ENCODE measurements at places on chromosomes 12 and 14. TPM values are rescaled to one million over a fixed set of nuclear protein-coding genes. Genes with fewer than 3 reads are reported as not detected.

GRCh38 chr14:90060965-90061684 is 669 bp upstream of the KCNK13 start:
- peak; percentile 52 for DNase-seq

DNA sequence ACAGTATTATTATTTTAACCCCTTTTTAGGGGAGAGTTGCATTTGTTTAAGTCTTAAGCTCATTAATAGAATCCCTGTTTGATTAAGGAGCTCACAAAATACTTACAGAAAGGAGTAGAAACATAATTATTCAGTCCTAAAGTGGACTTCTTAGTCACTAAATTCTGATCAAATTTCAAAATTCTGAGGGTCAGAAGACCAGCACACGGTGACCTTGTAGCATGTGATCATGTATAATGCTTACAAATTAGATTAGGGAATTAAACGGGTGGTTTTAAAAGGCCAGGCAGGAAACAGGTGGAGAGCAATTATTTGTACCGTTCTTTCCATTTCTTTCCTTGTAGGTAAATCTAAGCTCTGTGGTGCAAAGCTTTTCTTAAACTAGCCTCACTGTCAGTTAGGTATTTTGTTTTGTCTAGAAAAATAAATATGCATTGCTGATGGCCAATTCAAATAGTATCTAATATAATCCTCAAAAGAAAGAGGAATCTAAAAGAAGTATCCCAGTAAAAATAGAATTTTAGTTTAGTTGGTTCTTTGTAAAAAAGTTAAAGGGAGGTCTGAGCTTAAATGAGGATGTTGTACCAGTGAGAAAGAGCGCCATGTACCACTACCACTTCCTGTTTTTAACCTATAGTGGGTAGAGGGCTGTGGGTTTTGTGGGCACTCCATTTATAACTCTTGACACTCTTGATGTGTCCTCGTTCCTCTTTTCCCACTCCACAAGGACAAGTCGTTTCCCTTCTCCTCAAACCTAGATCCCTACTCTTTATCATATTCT is 51.1 kb downstream of the SLC38A1 start:
- peak; percentile 47 for DNase-seq

DNA sequence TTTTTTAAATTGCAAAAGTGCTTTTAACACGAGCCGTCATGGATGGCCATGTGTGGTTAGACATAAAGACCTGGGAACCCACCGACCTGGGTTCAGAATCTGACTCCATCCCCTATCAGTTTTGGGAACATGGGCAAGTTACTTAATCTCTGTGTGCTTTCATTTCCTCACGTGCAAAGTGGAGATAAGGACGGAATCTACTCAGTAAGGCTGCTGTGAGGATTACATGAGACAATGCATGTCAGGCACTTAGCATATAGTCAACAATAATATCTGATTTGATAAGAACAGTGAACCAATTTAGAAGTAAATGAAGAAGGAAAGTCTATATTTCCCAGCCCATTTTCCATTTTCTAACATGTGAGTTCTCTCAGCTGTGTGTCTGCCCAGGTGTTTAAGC is 235.4 kb downstream of the SUDS3 start:
- no peak for DNase-seq

GRCh38 chr12:130164936-130165335 is 2.7 kb downstream of the FZD10 start:
- DNase-seq, result no peak

DNA sequence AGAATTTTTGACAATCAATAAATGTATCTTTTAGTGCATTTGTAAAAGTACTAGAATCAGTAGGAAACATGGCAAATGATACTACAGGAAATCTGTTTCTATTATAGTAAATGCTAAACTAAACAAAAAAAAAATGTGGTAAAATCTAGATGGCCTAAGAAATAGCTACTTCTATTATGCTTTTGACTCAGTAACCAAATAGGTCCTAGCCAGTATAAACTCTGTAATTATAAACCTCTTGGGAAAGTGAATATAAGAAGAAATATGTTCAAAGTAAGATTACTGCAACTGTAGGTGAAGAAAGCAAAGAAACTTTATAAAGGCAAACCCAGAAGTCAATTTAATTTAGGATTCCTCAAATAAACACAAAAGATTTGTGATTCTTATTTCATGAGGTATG is 581.2 kb downstream of the LRFN5 start:
- DNase-seq, result no peak

- no peak for DNase-seq
These were observed 29.9 kb downstream of the RXYLT1 start for GRCh38 chr12:63809566-63809965.

DNA sequence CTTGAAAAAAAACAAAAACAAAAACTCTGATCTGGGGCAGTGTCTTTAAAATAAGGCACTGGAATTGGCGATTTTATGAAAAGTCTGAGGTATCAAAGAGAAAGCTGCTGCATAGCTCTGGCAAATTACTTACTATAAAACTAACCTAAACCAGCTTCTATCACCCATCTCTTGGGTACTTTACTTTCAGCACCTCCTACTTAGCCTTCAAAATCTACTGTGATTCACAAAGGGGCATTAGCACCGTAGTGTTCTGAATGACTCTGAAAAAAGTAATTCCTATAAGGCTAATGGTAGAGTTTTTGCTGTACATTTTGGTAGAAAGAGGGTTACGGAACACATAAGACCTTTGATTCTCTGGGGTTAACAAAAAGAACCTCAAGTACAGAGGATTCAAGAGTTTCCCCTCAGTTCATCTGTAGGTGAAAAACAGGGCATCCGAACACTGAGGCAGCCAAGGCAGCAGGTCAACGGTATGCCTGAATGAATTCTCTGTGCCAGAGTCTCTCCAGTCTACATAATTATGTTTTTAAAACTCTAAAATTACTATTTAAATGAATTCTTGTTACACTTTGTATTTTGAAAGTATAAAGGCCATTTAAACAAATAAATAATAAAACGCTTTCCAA is 101.5 kb downstream of the ELK3 start:
- DNase-seq, result no peak

GRCh38 chr14:85921241-85921640 is 391.3 kb downstream of the FLRT2 start:
- no peak for DNase-seq

DNA sequence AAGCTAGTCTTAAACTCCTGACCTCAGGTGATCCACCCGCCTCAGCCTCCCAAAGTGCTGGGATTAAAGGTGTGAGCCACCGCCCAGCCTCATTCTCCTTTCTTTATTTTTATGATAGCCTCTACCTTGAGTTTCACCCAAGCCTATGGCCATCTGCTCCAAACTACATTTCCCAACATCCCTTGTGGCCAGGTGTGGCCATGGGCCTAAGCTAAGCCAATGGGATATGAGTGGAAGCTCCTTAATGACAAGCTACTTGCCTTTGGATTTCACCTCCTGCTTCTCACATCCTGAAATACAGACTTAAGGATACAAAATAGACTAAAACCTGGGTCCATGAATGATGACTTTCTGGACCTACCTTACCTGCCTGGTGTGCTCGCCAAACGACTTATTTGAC is 46.2 kb downstream of the DPF3 start:
- DNase-seq, result no peak

GRCh38 chr12:6584293-6584692 is 16.2 kb upstream of the NOP2 start:
- DNase-seq, result no peak

- no peak for DNase-seq
These were observed 280.6 kb upstream of the RTL1 start for GRCh38 chr14:101184104-101184455.

GRCh38 chr14:59246566-59246965 is 58.1 kb downstream of the DAAM1 start:
- DNase-seq, result no peak

DNA sequence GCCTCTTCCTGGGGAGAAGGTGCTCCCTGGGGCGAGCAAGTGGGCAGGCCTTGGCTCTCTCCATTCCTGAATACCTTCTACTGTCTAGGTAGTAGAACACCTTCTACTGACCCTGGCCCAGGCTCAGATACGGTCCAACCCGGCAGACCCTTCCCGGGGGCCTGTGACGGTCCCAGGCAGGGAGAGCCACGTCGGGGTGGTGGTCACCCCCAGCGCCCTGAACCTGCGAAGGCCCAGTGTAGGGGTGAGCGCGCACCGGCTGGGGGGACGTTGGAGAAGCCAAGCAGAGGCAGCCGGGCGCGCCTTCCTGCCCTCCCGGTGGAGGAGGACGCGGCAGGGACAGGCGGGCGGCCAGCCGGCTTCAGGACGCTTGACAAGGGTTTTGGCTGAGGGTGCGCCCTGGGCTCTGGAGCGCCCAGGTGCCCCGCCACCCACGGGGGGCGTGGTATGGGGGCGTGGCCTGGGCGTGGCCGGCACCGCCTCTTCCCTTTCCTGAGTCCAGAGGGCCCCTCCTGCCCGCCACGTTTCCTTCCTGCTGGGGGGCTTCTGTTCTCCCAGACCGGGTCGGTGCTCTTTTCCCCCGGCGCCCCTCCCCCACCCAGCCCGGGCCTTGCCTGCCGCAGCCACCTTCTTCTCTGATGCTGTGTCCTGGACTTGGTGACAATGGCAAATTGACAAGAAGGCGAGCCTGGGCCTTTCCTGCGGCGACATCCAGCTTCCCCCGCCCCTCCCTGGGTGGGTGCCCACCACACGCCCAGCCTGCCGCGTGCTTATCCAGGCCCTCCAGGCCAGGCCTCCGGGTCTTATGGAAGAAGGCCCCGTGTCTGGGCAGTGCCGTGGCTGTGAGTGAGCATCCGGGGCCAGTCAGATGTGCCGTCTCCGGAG is 24.5 kb upstream of the PPP1R13B start:
- DNase-seq, result peak; percentile 90

GRCh38 chr12:87117526-87117925 is 861.3 kb upstream of the MGAT4C start:
- DNase-seq, result no peak

DNA sequence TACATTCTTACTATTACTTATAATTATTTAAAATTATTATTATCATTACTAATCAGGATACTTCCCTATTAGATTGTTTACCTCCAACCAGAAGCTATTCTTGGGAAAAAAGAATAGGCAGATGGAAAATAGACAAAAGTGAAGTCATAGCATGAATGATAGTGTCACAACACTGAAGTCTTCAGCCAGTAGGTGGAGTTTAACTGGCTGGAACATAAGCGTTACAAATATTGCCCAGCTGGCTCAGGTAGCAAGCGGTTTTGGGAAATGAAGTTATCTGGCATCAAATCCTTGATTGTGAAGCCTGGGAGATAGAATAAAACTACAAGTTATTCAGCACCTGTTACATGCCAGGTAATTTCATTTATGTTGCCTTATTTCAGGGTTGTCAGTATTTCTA is 762.9 kb downstream of the C12orf50 start:
- no peak for DNase-seq

DNA sequence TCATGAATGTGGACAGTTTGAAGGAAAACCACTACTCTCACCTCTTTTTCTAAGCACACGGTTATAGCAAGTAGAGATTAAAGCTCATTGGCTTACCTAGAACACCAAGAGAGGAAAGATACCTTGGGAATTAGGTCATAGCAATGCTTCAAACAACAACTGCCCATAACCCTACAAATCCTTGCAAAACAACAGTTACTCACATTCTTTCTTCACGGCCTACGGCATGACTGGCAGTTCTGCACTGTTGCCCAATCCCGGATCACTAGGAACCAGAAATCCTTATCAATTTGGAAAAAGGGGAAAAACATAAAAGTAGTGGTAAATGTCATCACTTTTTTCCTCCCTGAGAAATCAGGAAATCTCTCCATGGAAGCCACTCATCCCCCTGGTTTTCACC is 9.6 kb upstream of the ISM2 start:
- DNase-seq, result no peak

DNA sequence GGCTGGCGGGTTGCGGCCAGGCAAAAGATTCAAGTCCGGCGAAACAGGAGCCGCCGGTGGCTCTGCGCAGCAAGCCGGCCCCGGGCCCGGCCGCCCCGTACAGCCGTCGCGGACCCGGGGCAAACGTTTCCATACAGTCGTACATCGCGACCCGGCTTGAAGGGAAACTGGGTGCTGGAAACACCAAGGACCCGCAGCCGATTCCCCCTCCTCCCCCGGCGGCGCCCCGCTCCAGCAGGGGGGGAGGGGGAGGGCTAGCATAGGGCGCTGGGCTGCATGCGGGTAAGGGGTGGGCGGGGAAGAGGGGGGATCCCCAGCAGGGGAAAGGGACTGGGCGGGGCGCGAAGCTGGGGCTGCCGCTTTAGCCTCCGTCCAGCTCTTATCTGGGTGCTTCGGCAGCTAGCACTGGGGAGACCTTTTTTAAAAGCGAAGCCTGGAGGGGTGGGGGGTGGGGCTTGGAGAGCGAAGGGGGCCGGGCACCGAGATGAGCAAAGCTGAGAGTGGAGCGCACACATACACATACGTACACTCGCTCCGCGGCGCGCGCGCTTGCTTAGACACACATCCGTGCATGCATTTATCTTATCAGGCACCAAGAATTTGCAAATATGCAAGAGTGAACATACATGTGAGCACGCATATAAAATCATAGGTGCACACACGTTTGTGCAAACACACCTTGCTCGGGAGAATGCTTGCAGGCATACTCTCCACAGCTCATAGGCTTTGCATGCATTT is 11.9 kb downstream of the RARG start:
- peak; percentile 82 for DNase-seq

DNA sequence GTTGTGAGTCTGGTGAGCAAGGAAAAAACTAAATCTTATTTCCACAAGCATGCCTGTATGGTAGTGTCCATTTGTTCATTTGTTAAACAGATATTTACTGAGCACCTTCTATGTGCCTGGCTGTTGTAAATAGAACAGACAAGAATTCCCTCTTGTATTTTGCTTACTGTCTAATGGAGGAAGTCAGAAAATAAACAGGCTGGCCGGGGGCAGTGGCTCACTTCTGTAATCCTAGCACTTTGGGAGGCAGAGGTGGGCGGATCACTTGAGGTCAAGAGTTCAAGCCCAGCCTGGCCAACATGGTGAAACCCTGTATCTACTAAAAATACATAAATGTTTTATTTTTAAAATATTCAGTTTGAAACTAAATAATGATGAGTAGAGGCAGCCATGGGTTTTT is 79.3 kb downstream of the GTF2A1 start:
- DNase-seq, result no peak

Gene GPR135
- 1.5 TPM for total RNA-seq

Gene P2RX2
- total RNA-seq, result not detected

Gene TTC6
- total RNA-seq, result not detected

Gene CLEC1A
- total RNA-seq, result not detected

Gene COX8C
- not detected for total RNA-seq

Gene MORN3
- 5.2 TPM for total RNA-seq

Data from activated naive CD8-positive, alpha-beta T cell treated with anti-CD3 and anti-CD28 coated beads, Interleukin-2, amount 10 ng/mL, durations not matched to agents 7 days and 5 days (primary cell).